Liver (tissue), 10 donors: ENCODE measurements at places on chromosomes 1 and 21. TPM values are rescaled to one million over a fixed set of nuclear protein-coding genes. Genes with fewer than 3 reads are reported as not detected.

Gene ANGPTL7
- total RNA-seq, result not detected

Gene CFHR4
- total RNA-seq, result 30.3 TPM

Gene AMY1B
- not detected for total RNA-seq

Gene FNDC5
- total RNA-seq, result 2.5 TPM

Gene OR2T11
- not detected for total RNA-seq

Gene PDZK1IP1
- 0.75 TPM for total RNA-seq

Gene EXTL2
- total RNA-seq, result 7.6 TPM

Gene FLG2
- total RNA-seq, result not detected

Gene BEND5
- total RNA-seq, result 0.17 TPM

Gene RNF19B
- 8.3 TPM for total RNA-seq

Gene SEMA6C
- 1.5 TPM for total RNA-seq

Gene CELA2A
- total RNA-seq, result not detected

Gene CD53
- total RNA-seq, result 25.1 TPM

Gene KIF14
- 0.17 TPM for total RNA-seq

Gene VANGL2
- total RNA-seq, result 0.17 TPM

Gene LAD1
- 4.6 TPM for total RNA-seq
